ENCODE measurements at places on chromosomes 16 and 17.

DNA sequence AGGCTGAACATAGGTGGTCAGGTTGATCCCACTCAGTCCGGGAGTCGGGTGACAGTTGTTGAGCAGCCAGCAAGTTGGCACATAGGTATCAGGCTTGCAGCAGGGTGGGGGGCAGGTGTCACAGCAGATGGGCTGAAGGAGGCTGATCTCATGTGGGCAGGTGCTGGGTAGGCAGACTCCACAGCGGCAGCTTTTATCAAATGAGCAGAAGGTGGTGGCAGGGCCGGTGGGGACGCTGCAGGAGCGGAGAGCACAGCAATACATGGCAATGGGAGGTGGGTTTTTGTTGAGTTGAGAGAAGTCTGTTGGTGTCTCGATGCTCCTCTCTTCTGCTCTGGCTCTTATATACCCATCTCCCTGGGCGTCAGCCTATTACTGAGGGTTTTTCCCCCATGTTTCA is at the start of gene KRTAP3-1:
TSS of gene KRTAP3-1 (minus strand) at position 318 of the 400 bp plus-strand sequence. CDS start at position 264, 54 bp downstream.
- DNase-seq, result no peak

- DNase-seq, result no peak
Measured at GRCh38 chr16:88809676-88810165, 2.0 kb downstream of the APRT start.

- DNase-seq, result no peak
Measured at GRCh38 chr17:78342449-78343186, 17.3 kb downstream of the SOCS3 start.

GRCh38 chr16:15775663-15776304 is 81.0 kb downstream of the MYH11 start:
- DNase-seq, result no peak

Data from activated CD4-positive, alpha-beta T cell treated with anti-CD3 and anti-CD28 coated beads, Interleukin-2, amount 50 U/mL, for 1 hour (primary cell).